ENCODE measurements at places on chromosomes 7 and 10. TPM values are rescaled to one million over a fixed set of nuclear protein-coding genes. Genes with fewer than 3 reads are reported as not detected.

The TUBB8 gene
- not detected for total RNA-seq

DNA sequence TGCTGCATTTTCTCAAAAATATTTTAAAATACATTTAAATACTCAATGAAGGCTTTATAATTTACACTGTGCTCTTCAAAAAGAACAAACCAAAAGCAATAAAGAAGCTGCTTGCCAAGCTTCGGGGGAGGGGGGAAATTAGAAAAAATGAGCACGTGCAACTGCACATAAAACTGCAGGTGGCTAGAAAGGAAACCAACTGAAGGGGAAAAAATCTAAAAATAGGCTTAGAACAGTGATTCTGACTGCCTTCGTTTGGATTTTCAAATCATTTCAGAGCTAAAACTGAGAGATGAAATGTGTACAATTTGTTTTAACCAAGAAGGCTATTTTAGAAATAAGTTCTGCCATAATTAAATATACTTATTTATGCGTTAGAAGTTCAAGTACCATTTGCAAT lies 61.4 kb downstream of the ABI1 start:
- DNase-seq = no peak

DNA sequence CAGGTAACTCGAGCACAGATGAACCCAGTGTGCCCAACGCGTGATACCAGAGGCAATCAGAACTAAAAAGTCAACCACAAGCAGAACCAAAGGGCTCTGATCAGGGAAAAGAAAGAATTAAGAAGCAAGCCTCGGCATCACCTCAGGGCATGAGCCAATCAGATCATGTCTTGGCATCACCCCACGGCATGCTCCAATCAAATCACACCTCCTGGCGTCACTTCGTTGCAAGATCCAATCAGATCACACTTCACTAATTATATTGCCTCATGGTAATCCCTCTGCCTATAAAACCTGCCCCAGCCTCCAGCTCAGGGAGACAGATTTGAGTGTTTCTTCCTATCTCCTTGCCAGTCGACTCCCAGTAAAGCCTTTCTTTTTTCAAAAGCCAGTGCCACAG lies 46.8 kb downstream of the TYW1B start:
- DNase-seq = no peak

GRCh38 chr7:620056-620455 lies 100.4 kb upstream of the PDGFA start:
- DNase-seq = no peak

- DNase-seq = no peak
Measured at GRCh38 chr7:50664937-50665336, 99.7 kb upstream of the DDC start.

- DNase-seq = no peak
Measured at GRCh38 chr7:111960984-111961383, 245.2 kb downstream of the DOCK4 start.
